ENCODE measurements at places on chromosomes 11 and 22.

DNA sequence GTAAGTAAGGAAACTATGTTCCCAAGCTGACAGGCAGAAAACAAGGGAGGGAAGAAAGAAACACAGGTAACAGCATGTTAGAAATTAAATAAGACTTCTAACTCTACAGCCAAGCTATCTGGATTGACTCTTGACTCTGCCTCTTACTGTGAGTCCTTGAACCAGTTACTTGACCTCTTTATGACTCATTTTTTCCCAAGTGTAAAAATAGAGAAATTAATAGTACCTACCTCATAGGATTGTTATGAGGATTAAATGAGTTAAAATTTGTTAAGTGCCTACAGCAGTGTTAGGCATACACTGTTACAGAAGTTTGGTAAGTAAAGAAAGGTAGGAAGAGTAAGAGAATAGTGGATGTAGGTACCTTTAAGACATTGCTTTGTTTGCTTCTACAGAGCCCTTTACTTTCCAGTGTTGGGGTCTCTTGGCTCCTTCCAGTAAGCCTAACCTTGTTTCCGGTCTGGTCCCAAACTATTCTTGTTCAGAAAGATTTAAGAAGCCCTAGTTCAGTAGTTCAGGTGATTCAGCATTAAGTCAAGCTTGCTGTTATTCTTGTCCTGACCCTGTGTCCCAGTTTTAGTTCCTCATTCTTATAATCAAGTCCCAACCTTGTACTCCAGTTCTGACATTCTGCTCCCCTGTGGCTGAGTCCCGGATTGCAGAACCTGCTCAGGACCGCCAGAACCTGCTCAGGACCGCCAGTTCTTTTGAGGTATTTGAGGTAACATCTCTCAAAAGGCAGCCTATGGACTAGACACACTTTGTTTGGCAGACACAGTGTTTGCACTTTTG lies 963.4 kb upstream of the CCDC90B start:
- DNase-seq, result no peak

- no peak for DNase-seq
These were observed 16.3 kb upstream of the OR56B1 start for GRCh38 chr11:5719703-5720495.

- no peak for DNase-seq
These were observed 98.8 kb downstream of the PKNOX2 start for GRCh38 chr11:125263268-125263790.

DNA sequence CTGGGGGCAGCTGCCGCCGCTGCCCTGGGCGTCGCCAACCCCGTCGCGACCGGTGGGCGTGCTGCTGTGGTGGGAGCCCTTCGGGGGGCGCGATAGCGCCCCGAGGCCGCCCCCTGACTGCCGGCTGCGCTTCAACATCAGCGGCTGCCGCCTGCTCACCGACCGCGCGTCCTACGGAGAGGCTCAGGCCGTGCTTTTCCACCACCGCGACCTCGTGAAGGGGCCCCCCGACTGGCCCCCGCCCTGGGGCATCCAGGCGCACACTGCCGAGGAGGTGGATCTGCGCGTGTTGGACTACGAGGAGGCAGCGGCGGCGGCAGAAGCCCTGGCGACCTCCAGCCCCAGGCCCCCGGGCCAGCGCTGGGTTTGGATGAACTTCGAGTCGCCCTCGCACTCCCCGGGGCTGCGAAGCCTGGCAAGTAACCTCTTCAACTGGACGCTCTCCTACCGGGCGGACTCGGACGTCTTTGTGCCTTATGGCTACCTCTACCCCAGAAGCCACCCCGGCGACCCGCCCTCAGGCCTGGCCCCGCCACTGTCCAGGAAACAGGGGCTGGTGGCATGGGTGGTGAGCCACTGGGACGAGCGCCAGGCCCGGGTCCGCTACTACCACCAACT lies 1.0 kb downstream of the FUT4 start:
- no peak for DNase-seq

- DNase-seq, result no peak
These were observed 59.4 kb upstream of the CLTCL1 start for GRCh38 chr22:19350947-19351346.

Measured in omental fat pad (tissue), 4 donors.